Activated T-helper 1 cell treated with Interleukin-2 at 50 U/mL for 16 hours (primary cell): ENCODE measurements at places on chromosomes 1 and 21.
A peak's percentile ranks its signal among the peaks of the same experiment; 100 is the strongest.

DNA sequence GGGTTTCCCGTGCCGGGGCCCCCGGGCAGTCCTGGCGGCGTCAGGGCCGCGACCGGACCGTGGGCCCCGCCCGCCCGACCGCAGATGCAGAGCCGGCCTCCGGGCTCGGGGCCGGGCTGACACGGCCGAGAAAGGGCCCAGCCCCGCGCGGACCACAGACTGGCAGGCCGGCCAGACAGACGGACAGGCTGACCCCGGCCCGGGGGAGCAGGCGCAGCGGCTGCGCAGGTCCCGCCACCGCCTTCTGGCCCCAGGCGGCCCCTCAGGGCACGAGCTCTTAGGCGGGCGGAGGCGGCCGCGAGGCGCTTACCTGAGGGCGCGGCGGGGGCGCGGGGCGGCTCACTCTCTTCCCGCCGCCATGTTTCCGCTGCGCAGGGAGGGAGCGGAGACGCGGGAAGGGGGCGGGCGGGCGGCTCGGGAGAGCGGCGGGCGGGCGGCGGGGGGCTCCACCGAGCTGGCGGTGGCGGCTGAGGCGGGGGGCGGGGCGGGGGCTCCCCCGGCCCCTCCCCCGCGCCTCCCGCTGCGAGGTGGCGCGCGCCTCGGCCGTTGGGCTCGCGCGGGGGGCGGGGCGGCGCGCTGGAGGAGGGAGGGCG is at the start of gene SCMH1:
Gene SCMH1, minus strand, starts transcription at position 558 of the 593 bp plus-strand sequence. CDS start 56,173 bp downstream, outside the sequence.
- peak; percentile 52 for DNase-seq

- no peak for DNase-seq
These were observed 36.2 kb downstream of the CELF3 start for GRCh38 chr1:151680391-151680790.

GRCh38 chr21:44275041-44275440 is 10.6 kb upstream of the AIRE start:
- no peak for DNase-seq

DNA sequence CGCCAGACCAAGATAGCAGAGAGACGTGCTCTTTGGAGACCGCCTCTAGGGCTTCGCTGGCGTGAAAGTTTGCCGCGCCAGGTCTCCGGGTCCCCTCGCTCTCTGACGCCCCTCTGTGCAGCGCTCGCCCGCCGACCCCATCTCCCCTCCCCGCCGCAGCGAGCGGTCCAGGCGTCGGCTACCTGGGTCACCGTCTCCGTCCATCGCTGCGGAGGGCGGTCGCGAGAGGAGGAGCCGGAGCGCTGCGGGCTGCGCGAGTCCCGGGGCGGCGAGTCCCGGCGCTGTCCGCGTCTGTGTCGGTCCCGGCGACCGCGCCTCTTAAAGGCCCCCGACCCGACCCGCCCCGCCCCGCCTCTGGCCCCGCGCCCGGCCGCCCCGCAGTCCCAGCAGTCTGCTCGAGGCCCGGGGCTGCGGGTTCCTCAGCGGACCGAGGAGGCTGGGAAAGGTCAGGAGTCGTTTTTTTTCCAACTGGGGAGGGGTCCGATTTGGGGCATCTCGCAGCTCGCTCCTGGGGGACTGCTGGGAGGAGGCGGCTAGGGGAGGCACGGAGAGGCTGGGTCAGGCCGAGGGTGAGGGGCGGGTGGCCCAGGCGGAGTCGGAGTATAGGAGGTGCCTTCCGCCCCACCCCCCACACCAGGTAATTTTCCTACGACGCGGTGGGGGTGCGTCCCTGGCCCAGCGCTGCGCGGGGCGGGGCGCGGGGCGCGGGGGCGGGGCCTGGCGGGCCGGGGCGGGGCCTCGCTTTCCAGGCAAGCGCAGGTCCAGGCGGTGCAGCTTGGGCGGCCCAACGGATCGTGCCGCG is at the start of the genes FBXO2 and FBXO44:
Gene FBXO2, minus strand, starts transcription at position 293 of the 802 bp plus-strand sequence. Its CDS starts 89 bp downstream, at position 204.
Gene FBXO44, plus strand, starts transcription at position 741 of the 802 bp plus-strand sequence. CDS start 959 bp downstream, outside the sequence.
- DNase-seq, result peak; percentile 55

GRCh38 chr1:206864939-206865671 is at the start of gene IL20:
Gene IL20, plus strand, starts transcription at chr1:206865623. Its CDS starts 230 bp downstream, at chr1:206865853.
- DNase-seq, result peak; percentile 72

- DNase-seq, result no peak
These were observed 25.7 kb downstream of the PER3 start for GRCh38 chr1:7809742-7810141.

- DNase-seq, result no peak
These were observed 293.6 kb downstream of the PLPP3 start for GRCh38 chr1:56285554-56286402.

DNA sequence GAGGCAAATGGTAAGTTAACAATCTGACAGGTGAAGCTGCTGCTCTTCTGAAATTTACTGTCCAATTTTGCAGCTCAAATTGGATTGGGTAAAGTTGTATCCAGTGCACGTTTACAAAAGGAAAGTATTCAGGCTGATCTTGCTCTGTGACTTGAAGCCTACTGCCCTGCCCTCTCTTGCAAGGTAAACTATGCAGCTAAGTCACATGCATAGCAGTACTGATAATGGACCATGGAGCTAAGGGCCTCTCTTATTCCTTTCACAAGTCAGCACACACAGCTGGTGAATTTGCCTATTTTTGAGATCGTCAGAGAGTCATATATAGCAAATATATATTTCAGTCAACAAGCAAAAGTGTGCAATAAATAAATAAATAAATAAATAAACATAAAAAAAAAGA is 23.2 kb downstream of the XCL1 start:
- DNase-seq, result no peak

DNA sequence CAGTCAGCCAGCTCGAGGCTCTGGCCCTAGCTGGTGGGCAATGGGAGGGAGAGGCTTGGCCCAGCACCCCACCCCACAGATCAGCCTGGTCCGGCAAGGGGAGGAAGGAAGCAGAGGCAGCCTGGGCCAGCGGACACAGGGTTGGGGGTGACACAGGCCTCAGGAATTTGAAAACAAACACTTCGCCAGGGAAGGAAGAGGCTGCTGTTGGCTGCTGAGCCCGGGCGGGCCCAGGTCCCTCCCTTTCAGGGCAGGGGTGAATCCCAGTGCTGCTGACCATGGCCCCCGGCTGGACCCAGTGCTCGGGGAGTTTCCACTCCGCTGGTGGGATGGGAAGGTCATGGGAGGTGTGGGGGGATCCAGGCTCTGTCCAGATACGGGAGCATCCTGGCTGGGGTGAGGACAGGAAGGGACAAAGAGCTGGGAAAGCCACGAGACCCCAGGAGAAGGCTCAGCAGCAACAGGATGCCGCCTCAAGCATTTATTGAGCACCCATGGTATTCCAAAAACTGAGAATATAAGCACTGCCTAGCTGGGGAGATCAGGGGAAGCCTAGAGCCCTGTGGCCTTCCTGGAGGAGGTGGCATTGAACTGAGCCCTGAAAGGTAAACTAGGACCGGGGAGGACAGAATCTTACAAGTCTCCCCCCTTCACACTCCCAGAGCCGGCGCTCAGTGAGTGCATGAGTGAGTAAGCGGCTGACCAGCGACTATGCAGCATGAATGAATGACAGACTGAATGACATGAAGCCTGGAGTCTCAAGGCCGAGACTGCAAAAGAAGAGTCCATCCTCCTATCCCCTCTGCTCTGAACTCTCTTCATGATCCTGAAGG is 26.2 kb upstream of the EPHA2 start:
- no peak for DNase-seq

- no peak for DNase-seq
These were observed 320.1 kb downstream of the LMX1A start for GRCh38 chr1:165036403-165036802.

GRCh38 chr1:32303997-32304622 is 12.2 kb downstream of the HDAC1 start:
- DNase-seq, result no peak

GRCh38 chr1:213783893-213784292 is 203.9 kb upstream of the PROX1 start:
- no peak for DNase-seq

DNA sequence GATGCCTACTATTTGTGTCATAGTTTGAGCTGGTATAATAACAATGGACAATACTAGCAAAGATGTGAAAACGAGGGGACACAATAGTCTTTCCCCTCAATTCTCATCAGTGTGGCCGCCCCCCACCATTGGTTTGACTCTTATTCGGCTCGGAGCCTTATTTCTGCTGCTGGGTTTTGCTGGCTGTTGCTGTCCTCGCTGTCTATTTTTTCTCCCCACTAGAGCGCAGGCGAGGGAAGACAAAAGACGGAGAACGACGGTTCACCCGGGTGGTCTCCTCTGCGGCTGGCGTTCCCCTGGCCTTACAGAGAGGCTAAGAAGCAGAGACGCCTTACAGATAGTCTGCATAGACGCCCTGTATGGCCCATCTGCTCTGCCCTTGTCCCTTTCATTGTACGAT is 19.4 kb downstream of the CLIC6 start:
- no peak for DNase-seq

DNA sequence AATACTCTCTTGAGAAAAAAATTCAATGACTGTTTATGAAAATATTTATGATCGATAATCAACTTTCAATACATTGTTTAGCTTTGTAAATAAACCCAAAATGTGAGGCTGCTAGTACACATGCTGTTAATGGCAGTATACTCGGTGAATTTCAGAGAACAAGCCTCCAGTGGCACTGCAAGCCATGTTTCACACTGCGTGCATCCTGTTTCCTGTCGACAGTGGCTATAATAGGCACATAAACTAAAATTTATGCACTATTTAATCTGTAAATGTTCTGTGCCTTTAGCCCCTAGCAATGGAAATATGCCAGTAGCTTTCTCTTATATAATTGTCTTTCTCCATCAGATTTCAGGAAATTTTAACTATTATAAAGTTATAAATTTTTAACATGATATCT is 26.3 kb upstream of the RGS18 start:
- DNase-seq, result no peak
